Muscle of arm (tissue), 14 donors: ENCODE measurements at places on chromosomes 6 and 20.
A peak's percentile ranks its signal among the peaks of the same experiment; 100 is the strongest.

DNA sequence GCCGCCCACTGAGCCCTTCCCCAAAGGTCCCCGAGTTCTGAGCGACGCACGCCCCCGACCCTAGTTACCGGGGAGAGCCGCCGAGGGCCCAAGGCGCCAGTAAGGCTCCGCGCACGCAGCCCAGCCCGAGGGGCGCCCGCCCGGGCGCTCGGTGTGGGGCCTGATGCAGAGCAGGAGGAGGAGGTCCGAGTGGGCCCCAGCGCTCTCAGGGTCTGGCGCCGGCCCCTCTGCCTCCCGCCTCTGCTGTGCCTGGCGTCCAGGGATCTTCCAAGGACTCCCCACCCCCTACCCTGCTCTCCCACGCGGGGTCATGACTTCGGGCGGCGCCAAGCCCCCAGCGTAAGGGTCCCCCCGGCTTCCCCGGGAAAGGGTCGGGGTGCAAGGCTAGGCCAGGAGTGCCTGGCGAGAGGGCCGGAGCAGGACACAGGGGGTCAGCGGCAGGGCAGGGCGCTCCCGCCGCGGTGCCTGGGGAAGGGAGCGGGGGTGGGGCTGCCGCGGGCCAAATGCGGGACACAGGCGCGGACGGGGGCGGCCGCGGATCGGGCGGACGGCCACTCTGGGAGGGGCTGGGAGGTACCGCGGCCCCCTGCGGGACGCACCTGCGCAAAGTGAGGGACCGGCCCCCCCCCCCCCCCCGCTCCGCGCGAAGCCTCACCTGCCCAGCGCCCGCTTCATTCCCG, 637 bp downstream of the ABHD12 start:
- DNase-seq = peak; percentile 40

DNA sequence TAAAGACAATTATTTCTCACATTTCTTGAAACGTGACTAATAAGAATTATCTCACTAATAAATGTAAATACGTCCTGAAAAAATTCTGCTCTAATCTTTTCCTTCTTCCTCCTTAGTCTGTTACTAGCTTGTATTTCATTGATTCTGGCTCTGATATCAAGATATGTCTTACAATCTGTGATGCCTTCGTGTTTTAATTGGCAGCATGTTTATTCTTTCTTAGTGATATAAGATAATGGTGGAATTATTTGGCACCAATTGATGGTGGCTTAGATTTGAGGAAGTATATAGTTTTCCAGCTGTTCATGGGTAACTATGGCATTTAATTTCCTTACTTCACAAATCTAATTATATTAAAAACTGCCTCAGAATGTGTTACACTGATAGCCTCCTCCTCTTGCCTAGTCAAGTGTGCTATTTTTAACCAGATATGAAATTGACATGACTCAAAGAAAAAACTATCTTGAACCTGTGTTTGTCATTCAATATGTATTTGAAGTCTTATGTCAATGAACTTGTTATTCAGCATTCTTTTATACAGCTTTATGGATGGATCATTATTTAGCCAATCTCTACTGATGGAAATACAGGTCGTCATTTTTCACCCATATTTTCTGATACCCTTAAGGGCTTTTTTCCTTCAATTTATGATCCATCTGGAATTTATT, 5.3 kb downstream of the CCNC start:
- no peak for DNase-seq

DNA sequence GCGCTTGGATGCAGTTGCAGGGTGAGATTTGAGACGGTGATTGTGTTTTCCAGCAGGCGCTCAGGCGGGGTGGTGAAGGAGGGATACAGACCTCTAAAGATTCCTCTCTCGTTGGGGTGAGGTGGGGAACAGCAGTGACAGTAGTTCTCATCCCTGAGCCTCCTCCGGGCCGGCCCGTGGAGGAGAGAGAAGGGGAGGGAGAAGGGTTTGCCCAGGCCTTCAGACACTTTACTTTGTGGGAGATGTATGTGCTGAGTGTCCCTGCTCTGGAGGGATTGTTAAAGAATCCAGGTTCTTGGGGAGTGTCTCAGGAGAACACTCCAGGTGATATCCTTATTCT, 41.0 kb downstream of the PSMB9 start:
- DNase-seq = no peak

DNA sequence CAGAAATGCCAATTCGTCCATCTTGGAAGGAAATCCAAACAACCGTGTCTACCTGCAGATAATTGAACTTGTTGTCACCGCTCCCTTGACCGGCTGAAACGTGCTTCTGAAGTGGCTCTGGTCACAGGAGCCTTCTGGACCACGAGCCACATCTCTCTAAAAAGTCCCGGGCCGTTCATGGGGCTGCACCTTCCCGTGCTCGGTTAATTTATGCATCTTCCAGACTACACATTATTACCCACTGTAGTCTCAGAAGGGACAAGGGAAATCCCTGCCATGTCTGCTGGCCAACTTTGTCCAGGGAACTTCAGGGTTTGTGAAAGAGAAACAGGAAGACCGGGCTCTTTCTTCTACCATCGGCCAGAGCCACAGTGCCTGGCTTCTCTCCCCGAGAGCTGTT, 63.4 kb upstream of the MPC1 start:
- no peak for DNase-seq

DNA sequence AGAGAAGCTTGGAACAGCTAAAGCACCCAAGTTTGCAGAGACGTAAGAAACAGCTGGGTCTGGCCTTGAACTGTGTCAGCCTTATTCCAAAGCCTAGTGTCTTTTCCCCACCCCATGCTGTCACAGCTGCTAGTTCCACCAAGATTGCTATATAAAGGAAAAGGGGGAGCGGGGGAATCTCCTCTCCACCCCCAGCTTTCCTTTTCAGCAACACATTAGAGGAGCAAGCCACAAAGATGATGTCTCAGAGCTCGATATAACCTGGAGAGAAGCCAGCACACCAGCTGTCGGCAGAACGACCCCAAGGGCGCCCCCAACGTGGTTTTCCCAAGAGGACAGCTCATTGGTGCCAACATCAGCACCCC, 36.5 kb downstream of the ATP9A start:
- DNase-seq = peak; percentile 66

GRCh38 chr6:136250686-136251008, 536 bp upstream of the MTFR2 start:
- DNase-seq = no peak
